ENCODE measurements at places on chromosomes 2 and 18.

- H3K27ac ChIP-seq = no peak overlapping the region
- no peaks in the 10 kb centered on the region for H3K36me3 ChIP-seq
- peaks cover 7% of the 10 kb centered on the region for H3K4me1 ChIP-seq
Observed at GRCh38 chr2:232486558-232487384, 863 bp downstream of the ECEL1 start.

GRCh38 chr18:13558124-13558523 is 168.2 kb downstream of the FAM210A start:
- peaks cover under 1% of the 10 kb centered on the region for H3K36me3 ChIP-seq
- H3K27ac ChIP-seq = no peak overlapping the region
- H3K27me3 ChIP-seq = no peaks in the 10 kb centered on the region
- peak; percentile 40 for DNase-seq
- no peak overlapping the region for H3K4me3 ChIP-seq

DNA sequence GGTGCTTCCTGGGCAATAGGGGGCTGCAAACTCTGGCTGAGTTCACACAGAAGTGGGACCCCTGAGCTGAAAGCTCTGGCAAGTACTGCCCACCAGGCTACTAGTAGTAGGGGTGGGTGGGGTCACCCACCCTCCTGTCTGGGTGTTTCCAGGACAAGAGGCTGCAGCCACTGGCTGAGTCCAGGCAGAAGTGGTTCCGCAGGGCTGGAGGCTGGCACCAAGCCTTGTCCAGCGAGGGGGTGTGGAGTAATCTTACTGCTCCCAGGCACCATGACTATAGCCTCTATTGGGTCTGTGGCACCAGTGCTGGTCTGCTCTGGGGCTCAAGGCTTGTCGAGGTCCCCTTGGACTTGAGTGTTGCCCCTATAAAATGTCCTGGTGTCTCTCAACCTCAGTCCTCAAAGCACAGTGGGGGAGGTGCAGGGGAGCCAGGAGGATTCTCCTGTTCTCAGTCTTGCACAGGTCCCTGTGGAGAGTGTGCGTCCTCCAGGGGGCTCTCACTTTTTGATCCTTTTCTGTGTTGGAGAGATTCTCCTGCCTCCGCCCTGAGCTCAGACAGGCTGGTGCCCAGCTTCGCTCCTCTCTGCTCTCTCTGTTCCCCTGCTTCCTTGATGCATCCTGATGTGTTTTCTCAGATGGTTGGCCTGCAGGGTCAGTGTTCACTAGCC is 48.1 kb downstream of the NUP35 start:
- no peak for DNase-seq
- peaks cover 41% of the 10 kb centered on the region for H3K36me3 ChIP-seq
- H3K4me1 ChIP-seq = peaks cover 7% of the 10 kb centered on the region
- H3K4me3 ChIP-seq = no peak overlapping the region

DNA sequence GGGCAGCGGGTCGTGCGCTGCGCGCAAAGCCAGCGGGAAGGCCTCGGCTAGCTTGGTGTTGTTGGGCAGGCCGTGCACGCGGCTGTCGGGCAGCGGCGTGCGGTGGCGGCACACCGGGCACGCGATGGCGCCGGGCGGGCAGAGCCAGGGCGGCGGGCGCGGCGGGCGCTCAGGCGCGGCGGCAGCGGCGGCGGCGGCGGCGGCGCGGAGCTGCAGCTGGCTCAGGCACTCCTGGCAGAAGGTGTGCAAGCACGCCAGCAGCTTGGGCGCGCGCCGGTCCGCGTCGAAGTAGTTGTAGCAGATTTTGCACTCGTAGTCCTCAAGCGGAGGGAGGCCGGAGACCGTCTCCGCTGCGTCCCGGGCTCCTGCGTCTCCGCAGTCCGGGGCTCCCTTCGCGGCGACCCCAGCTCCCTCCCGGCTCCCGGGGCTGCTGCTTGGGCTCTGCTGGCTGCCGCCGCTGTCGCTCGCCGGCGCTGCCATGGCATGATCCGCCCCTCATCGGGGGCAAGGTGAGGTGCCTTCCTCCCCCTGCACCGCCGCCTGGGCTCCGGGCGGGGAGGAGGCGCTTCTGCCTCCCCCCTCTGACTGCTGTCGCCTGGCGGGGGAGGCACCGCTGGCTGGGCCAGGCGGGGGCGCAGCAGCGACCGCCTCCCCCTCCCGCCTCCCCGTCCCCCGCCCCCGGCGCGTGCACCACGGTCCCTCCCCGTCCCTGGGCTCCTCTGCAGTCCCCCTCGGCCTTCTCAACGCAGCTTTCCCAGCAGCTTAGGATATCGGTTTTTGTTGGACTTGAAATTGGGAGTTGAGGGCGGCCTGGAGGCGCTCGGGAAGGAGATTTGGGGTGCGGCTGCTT is 21.0 kb upstream of the PAX3 start:
- no peak for DNase-seq
- no peaks in the 10 kb centered on the region for H3K36me3 ChIP-seq
- H3K27me3 ChIP-seq = peaks cover 57% of the 10 kb centered on the region
- peak overlapping the region; percentile 63 for H3K4me3 ChIP-seq

DNA sequence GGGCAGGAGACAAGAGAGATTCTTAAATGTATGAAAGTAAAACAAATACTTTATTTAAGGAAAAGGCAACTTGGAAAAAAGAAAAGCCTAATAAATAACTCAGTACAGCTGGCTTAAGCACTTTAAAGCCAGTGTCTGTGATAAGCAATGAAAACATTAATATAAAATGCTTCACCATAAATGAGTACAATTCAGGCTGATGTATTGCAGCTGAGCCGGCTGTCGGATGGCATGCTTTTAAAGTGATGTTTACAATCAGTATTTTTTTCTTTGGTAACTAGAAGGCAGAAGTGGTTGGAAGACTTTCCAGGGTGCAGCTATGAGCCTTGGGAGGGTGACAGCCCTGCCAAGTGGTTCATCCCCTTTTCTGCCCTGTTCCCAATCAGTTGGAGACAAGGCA is 58.7 kb upstream of the CELF4 start:
- no peaks in the 10 kb centered on the region for H3K36me3 ChIP-seq
- H3K4me3 ChIP-seq = no peak overlapping the region
- no peak for DNase-seq
- no peaks in the 10 kb centered on the region for H3K27me3 ChIP-seq

DNA sequence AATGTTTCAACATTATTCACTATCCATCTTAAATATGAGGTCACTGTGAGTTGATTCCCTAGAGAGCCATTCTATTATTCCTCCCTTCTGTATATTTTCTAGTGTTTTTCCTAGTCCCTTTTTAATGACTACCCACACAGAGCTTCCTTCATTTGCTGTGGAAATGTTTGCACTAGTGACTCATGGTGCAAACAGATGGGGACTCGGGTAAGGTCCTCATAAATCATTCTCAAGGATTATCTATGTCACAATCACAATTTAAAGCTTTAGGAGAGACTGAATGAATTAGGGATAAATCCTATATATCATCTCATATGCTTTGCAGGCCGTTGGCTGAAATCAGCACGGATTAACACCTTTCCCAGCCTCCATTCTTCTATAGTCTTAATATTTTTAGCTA is 159.6 kb downstream of the DCC start:
- H3K27ac ChIP-seq = no peak overlapping the region
- no peaks in the 10 kb centered on the region for H3K36me3 ChIP-seq
- H3K27me3 ChIP-seq = no peaks in the 10 kb centered on the region
- H3K4me3 ChIP-seq = no peak overlapping the region
- no peaks in the 10 kb centered on the region for H3K4me1 ChIP-seq

- H3K4me3 ChIP-seq = no peak overlapping the region
- H3K27ac ChIP-seq = no peak overlapping the region
- H3K4me1 ChIP-seq = peaks cover 2% of the 10 kb centered on the region
- no peaks in the 10 kb centered on the region for H3K27me3 ChIP-seq
- DNase-seq = no peak
- H3K36me3 ChIP-seq = no peaks in the 10 kb centered on the region
Observed at GRCh38 chr2:212076456-212076855, 462.1 kb downstream of the ERBB4 start.

GRCh38 chr18:75483662-75484061 is 56.2 kb upstream of the SMIM21 start:
- H3K4me3 ChIP-seq = no peak overlapping the region
- peaks cover 31% of the 10 kb centered on the region for H3K27me3 ChIP-seq
- no peaks in the 10 kb centered on the region for H3K4me1 ChIP-seq
- no peak for DNase-seq
- no peak overlapping the region for H3K27ac ChIP-seq

- peaks cover 13% of the 10 kb centered on the region for H3K27me3 ChIP-seq
- no peak overlapping the region for H3K27ac ChIP-seq
- no peaks in the 10 kb centered on the region for H3K4me1 ChIP-seq
- H3K36me3 ChIP-seq = no peaks in the 10 kb centered on the region
Observed at GRCh38 chr2:46650556-46651001, 171.2 kb downstream of the TMEM247 start.

DNA sequence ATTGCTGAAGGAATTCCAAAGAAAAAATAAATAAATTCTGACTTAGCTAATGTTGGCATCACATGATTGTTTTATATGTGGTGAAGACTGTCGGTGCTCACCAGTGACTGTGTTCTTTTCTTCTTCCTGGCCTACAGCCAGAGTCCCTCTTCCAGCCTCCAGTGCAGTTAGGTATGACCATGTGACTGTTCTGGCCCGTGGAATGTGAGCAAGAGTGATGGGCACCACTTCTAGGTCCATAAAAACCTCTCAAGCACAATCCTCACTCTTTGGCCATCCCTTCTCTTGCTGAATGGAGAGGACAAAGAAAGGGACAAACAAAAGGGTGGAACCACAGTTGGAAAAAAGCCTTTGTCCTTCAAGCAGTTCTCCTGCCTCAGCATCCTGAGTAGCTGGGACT is 39.0 kb upstream of the BMPR2 start:
- H3K27ac ChIP-seq = no peak overlapping the region
- no peak for DNase-seq
- no peak overlapping the region for H3K4me3 ChIP-seq
- no peaks in the 10 kb centered on the region for H3K27me3 ChIP-seq
- no peaks in the 10 kb centered on the region for H3K36me3 ChIP-seq

- no peak for DNase-seq
- H3K36me3 ChIP-seq = no peaks in the 10 kb centered on the region
- H3K4me3 ChIP-seq = no peak overlapping the region
- H3K4me1 ChIP-seq = no peaks in the 10 kb centered on the region
- H3K27me3 ChIP-seq = no peaks in the 10 kb centered on the region
- H3K27ac ChIP-seq = no peak overlapping the region
Observed at GRCh38 chr2:78024996-78025395, 502.8 kb upstream of the LRRTM4 start.

DNA sequence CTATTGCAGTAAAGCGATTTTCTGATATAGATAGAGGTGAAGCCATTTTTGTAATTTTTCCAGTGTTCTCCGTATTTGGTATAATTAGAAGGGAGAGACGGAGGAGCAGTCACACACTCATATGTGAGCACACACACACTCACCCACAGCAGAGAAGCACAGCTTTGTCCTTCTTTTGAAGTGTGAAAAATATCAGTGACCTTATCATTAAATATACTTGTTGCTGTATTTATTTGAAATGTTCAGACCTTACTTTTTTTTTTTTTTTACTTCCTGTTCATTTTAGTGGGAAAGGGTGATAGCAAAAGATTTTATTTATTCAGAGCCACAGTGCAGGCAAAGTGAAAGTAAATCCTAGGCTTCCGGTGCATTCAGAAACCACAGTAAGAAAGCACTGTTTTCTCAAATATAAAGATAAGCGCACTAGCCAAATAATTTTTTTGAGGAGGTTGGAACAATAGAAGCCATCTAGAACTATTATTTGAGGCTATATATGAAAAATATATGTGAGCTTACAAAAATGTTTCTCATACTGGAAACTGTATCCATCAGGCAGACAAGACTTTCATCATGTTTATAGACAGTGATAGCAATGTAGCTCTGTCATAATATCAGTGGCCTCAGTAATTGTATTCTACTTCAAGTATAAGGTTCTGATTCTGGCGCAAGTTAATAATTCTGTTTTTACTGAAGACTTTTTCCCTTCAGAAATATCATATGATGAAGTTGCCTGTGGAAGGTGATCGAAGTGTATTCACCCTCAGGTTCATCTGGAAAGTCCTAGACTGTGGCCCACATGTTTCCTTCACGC is 37.2 kb downstream of the TSHZ1 start:
- no peaks in the 10 kb centered on the region for H3K27me3 ChIP-seq
- peak overlapping the region; percentile 95 for H3K27ac ChIP-seq
- peak overlapping the region; percentile 82 for H3K4me3 ChIP-seq
- peaks cover 54% of the 10 kb centered on the region for H3K4me1 ChIP-seq

- H3K36me3 ChIP-seq = peaks cover 3% of the 10 kb centered on the region
- peaks cover 27% of the 10 kb centered on the region for H3K4me1 ChIP-seq
- no peak overlapping the region for H3K4me3 ChIP-seq
- H3K27me3 ChIP-seq = no peaks in the 10 kb centered on the region
Observed at GRCh38 chr2:197941715-197942114, 137.3 kb downstream of the PLCL1 start.

GRCh38 chr2:150011161-150011730 is 423.7 kb upstream of the MMADHC start:
- no peaks in the 10 kb centered on the region for H3K27me3 ChIP-seq
- H3K36me3 ChIP-seq = no peaks in the 10 kb centered on the region

- no peak overlapping the region for H3K4me3 ChIP-seq
- no peak for DNase-seq
- H3K4me1 ChIP-seq = no peaks in the 10 kb centered on the region
- H3K27ac ChIP-seq = no peak overlapping the region
Observed at GRCh38 chr2:166351319-166351718, 24.4 kb downstream of the SCN9A start.

- H3K36me3 ChIP-seq = no peaks in the 10 kb centered on the region
- H3K4me3 ChIP-seq = no peak overlapping the region
- H3K27ac ChIP-seq = no peak overlapping the region
- no peaks in the 10 kb centered on the region for H3K27me3 ChIP-seq
- DNase-seq = no peak
- no peaks in the 10 kb centered on the region for H3K4me1 ChIP-seq
Observed at GRCh38 chr2:140600116-140600515, 1530.7 kb downstream of the LRP1B start.

DNA sequence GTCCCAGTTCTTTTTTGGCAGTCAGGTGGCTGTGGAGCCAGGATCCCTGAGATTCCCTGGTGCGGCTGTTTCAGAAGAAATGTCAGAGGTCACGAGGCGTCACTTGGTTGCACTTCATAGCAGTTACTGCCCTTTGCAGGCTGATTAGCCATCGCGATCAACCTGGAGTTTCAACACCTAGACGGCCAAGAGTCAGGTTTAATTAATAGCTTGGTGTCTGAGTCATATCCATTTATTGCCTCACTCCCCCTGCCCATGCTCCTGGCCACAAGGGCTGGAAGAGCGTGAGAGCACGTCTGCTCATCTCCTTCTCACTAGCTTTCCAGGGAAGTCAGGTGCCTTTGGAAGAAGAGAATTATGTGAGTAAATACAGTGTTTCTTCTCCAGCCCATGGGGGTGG is 552.3 kb downstream of the TSN start:
- DNase-seq = no peak
- H3K27me3 ChIP-seq = no peaks in the 10 kb centered on the region
- H3K4me1 ChIP-seq = no peaks in the 10 kb centered on the region
- H3K4me3 ChIP-seq = no peak overlapping the region
- no peaks in the 10 kb centered on the region for H3K36me3 ChIP-seq

DNA sequence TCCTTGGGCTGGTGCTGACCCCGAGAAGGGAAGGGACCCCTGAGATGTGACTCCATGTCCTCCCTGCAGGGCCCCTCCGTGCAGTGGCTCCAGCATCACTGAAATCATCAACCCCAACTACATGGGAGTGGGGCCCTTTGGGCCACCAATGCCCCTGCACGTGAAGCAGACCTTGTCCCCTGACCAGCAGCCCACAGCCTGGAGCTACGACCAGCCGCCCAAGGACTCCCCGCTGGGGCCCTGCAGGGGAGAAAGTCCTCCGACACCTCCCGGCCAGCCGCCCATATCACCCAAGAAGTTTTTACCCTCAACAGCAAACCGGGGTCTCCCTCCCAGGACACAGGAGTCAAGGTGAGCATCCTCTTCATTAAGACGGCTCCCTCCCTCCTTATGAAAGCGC is 53.4 kb upstream of the ATG16L1 start:
- H3K27me3 ChIP-seq = no peaks in the 10 kb centered on the region
- peaks cover 75% of the 10 kb centered on the region for H3K36me3 ChIP-seq
- H3K4me3 ChIP-seq = no peak overlapping the region
- no peak overlapping the region for H3K27ac ChIP-seq
- no peaks in the 10 kb centered on the region for H3K4me1 ChIP-seq

All from activated CD4-positive, alpha-beta T cell treated with anti-CD3 and anti-CD28 coated beads, Interleukin-2, amount 10 ng/mL, durations not matched to agents 7 days and 5 days (primary cell).